NCI-H524 (cell line): ENCODE measurements at places on chromosomes 13 and 19.

DNA sequence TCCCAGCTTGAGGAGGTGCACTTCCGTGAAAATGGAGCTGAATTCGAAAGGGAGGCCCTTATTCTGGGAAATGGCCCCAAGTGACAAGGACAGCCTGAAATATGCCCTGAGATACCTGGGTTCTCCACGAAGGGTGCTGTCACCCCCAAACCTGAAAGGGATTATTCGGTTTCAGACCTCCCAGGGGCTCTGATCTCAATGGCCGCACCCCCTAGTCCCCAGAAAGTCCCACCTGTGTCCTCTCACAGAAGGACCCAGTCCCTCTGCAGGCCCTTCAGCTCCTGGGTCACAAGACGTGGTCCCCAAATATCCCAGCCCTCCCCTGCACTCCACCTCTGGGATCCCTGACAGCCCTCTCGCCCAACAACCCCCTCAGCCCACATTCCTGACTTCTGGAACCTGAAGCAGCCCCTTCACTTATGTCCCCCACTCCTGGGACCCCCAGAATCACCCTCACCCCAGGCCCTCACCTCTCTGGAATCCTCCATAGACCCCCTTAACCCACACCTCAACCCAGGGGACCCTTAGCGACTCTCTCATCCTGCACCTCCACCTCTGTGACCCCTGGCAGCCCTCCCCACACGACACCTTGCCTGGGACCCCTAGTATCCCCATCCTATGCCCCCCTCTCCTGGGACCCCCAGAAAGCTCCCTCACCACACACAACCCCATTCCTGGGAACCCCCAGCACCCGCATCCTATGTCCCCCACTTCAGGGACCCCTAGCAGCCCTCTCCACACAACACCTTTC, 606 bp downstream of the SYNGR4 start:
- DNase-seq, result no peak

DNA sequence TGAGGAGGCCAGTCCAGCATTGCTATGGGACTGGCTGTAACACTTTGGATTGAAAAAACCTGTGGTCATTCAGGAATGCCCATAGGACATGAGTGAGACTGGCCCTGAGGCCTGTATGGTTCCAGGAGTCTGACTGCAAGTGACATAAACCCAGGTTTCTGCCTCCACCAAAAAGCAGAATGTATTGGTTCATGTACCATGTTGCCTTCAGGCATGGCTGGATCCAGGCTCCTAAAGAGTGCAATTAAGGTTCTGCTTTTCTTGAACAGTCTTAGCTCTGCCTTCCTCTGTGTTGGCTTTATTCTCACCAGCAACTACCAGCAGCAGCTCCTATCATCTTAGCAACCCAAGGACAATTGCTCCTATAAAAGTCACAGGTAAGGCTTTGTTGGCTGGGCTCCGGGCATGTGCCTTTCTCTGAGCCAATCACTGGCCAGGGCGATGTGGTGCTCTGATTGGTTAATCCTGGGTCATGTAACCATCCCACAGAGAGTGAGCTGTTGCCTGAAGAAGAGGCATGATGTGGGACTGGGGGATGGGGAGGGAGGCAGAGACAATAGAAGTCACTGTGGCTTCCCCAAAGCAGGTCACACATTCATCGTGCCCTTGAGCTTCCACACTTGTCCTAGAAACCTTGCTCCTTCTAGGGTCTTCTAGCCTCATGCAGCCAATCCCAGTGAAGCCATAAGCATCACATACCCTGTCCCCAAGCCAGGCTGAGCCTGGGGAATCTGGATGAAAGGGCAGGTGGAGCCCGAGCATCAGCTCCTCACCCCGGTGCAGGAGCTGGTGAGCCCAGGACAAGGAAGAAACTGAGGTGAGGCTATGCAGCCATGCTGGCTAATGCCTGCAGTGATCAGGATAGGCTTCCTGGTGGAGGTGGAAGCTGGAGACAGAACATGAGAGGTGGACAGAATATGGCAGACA, 123.9 kb downstream of the URI1 start:
- DNase-seq, result no peak

DNA sequence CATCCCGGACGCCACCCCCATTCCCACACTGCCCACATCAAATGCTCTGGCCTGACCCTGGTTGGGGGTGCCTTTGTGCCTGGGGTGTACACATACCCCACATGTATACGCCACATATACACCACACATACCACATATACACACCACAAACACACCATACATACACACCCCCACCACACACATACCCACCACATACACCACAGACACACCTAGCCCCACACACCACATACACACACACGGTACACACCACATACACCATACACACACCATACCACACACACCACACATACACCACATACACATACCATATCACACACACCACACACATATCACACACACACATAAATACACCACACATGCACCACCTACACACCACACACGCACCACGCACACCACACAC, 10.2 kb downstream of the ERFL start:
- DNase-seq, result no peak

DNA sequence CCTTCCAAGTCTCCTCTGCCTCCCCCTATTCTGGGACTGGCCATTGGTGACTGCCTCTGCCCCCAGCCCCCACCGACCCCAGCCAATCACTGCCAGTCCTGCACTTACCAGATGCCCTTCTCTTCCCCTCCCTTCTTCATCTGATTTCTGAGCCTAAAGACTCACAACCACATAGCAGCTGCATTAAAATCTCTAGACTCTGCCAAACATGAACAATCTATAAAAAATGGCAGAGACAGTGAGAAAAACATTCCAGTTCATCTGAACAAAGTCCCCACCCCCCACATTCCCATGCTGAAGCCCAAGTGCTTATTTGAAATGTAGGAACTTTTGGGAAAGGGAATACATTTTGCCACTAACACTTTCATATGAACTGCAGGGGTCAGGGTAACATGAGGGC, 60.8 kb downstream of the KCTD12 start:
- DNase-seq, result peak; percentile 5

DNA sequence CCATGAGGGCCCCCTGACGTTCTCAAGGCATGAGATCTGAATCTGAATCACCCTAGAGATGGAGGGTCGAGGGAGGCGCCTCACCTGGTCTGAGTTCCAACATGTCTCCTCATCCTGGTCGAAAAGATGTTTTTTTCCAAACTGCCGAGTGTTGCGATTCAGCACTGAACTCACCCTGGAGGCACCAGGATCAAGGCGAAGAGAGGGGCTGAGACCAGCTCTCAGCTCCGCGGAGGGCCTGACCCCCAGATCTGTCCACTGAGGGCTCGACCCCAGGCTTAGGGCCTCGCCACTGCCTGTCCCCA, 555 bp downstream of the NR2C2AP start:
- DNase-seq, result no peak

DNA sequence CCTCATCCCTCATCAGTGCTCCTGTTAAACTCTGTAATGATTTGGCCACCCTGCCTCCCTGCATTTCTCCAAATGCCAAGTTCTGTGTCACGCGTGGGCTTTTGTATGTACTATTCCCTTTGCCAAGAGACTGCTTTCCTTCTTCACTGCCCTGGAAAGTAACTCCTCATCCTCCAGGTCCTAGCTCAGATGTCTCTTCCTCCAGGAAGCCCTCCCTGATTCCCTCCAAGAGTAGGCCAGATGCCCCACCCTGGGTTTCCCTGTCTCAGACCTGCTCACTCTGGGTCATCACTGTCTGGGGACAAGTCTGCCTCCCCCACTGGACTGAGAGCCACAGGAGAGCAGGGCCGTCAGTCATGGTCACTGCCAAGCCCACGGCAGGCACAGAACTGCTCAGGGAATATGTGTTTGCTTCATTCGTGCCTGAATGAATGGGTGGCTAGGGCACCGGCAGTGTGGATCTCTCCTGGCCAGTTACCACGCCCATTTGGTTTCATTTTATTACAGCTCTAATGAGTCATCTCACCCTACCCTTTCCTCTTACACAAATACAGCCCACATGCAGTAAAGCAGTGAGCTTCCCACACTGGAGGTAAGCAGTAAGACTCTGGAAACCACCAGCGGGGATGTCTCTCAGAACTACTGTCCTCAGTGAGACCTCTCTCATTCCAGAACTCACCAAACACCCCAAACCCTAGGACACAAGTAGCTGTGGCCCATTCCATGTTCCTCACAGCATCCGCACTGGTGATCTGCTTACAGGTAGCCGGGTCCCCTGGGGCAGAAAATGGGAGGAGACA, 12.1 kb upstream of the GPR4 start:
- no peak for DNase-seq

DNA sequence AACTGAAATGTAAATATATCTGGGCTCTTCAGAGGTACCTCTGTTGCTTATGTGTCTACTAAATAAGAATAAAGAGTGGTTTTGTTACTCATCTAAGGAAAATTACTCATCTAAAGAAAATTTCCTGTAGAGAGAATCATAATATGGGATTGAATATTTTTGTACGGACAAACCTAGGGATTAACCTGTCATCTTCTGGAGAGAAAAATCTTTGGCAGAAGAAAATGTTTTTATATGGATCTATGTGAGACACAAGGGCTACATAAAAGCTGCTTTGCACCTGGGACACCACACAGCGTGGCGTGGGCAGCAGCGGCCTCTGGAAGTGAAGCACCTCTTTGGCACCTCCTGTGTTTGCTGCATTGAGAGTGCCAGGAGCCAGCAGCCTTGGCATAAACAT, 242.9 kb upstream of the DACH1 start:
- no peak for DNase-seq

DNA sequence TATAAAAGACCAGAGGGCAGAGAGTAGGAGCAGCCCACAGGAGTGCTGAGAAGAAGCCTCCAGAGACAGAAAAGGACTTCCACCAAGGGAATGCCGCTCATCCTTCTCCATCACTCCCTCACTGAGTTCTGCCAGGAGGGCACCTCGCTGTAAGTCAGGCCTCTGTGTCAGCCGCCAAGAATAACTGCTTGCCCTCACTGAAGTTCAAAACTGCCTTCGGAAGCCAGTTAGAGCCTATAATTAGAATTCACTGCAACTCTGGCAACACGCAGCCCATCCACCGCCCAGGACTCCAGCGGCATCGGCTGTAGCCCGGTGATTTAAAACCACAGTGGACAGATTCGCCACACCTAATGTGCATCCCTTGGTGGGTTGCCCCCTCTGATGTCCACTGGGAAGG, 281.8 kb upstream of the ZNF507 start:
- DNase-seq, result no peak

DNA sequence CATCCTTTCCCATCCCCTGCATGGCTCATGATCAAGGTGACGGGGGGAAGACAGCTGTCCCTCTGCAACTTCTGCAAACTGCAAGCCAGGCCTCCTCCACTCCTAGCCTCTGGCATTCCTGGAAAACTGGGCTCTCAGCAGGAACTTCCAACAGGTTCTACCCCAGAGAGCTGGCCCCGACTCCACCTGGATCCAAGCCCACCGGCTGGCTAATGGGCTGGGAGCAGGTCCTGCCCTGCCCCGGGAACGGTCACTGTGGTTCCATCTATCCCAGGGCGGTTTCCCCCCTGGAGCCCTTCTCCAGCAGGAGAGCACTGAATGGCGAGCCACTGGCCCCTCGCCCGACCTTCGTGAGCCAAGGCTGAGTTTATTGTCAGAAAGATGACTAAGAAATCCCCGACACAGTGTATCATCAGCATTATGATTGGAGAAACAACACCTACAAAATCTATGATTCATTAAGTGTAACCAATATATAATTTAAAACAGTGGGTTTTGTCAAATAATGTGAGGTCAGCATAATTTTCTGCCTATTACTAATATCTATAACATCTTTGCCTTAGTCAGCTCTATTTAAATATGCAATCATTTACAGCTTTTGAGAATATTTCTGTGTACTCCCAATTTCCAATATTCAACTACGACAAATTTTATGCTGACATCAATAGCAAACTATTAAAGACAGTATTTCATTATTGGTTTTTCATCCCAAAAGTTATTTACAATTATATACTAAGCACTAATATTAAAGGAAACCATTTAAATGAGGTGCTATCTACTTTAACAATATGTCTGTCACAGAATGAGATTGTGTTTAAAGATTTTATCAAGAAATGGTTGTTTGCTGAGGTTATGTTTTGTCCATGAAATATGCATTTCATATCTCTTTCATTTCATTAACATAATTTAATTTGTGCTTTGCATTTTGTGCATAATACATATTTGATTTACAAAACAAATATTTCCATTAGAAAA, 133.0 kb downstream of the URI1 start:
- DNase-seq, result no peak

- no peak for DNase-seq
Observed at GRCh38 chr13:32733690-32734089, 147.4 kb downstream of the PDS5B start.

- DNase-seq, result no peak
Observed at GRCh38 chr13:79281339-79281747, 124.7 kb downstream of the RBM26 start.

GRCh38 chr13:99908140-99908803, 63.3 kb downstream of the ZIC5 start:
- DNase-seq, result no peak

DNA sequence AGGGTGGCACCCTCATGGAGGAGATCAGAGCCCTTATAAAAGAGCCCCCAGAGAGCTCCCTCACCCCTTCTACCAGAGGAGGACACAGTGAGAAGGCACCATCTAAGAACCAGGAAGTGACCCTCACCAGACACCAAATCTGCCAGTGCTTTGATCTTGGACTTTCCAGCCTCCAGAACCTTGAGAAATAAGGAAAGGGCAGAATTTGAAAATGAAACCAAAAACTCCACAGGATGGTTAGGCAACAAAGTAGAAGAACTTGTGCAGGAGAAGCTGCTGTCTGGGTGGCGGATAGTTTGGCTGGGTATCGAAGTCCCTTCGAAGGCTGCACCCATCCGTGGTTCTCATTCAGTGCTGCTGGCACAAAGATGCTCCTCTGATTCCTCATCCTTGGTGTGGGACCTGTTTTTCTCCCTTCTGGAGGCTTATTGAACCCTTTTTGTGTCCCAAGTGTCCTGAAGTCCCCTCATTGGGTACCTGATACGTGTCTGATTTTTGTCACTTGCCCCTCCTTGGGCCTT, 130.8 kb downstream of the KDM4B start:
- no peak for DNase-seq

DNA sequence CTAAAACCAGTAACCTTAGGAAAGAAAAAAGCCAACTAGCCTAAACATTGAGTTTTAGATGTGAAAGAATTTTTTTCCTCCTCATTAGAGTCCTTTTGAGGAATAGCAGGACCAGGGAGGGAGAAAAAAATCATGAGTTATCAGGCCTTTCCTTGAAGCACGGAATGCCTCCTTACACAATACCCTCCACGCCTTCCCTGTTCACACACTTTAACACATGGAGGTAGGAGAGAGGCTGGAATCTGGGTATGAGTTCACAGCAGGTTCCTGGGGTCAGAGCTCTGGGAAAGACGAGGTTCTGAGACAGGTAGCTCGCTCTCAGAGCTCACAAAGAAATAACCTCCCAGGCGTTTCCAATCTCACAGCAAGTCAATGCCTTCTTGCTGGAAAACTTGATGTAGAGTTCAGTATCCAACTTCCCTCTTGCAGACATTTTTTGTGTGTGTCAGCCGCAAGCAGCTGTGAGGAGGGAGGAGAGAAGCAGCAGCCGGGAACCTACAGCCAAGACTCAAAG, 716 bp downstream of the ZNF573 start:
- peak; percentile 37 for DNase-seq

DNA sequence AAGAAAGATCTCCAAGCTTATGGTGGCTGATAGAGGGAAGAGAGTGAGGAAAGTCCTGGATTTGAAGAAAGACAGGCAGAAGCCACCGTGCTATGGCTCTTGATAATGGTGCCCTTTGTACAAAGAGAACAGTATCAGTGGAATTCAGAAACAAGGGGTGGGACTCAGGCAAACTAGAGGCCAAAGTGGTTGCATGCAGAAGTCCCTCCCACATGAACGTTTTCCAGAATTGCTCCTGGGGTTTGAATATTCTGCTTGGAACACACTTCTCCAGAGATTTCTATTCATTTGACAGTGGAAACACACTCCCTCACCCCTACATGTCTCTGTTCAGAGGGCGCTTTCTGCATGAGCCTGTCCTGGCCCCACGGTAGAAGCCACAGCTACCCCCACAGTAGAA, 10.1 kb upstream of the MBNL2 start:
- DNase-seq, result no peak
